ENCODE measurements at places on chromosomes 6 and 20.

DNA sequence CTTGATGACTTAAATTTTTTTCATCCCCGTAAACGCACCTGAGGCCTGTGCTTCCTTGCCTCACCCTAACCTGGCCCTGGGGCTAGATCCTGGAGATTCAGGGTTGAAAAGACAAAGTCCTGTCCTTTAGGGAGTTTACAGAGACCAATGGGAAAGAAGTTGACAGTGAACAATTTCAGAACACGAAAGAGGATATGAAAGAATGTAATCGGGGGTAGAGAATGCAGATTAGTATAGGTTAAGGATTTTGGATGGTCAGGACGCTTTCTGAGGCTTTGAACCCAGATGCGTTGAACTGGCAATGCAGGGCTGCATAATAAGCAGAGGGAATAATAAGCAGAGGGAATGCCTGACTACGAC is 1.7 kb upstream of the FBXO5 start:
- no peak for DNase-seq

DNA sequence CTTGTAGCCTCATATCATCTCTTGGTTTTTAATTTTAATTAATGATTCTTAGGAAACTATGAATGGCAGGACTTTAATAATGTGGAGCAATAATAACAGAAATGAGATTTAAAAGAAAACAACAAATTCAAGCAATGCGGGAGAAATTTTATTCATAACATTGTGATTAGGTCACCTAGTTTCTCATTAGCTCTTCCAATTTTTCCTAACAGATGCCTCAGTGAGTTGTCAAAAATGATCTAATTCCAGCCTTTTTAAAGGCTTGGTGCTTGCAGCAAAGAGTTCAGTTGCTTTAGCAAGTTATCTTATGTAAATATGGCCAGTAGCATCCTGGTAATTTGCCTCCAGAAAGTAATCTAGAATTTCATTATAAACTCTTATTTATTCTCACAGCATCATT is 20.4 kb downstream of the PDE7B start:
- DNase-seq = no peak

DNA sequence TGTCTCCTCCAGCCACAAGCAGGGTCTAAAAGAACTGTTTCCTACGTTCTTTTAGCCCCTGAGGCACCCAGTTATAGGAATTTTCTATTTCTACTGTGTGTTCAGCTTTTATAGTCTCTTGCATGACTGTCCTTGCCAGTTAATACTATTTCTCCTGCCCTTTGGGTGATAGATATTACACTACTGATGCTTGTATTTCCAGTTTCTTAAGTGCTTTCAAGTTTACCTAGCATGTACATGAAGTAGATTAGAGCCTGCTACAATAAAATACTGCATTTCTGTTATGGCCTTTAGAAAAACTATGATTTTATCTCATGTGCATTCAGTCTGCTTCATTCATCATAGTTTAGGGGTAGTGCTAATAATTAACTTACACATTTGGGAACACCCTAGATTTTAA is 89.6 kb downstream of the FOXO3 start:
- no peak for DNase-seq

DNA sequence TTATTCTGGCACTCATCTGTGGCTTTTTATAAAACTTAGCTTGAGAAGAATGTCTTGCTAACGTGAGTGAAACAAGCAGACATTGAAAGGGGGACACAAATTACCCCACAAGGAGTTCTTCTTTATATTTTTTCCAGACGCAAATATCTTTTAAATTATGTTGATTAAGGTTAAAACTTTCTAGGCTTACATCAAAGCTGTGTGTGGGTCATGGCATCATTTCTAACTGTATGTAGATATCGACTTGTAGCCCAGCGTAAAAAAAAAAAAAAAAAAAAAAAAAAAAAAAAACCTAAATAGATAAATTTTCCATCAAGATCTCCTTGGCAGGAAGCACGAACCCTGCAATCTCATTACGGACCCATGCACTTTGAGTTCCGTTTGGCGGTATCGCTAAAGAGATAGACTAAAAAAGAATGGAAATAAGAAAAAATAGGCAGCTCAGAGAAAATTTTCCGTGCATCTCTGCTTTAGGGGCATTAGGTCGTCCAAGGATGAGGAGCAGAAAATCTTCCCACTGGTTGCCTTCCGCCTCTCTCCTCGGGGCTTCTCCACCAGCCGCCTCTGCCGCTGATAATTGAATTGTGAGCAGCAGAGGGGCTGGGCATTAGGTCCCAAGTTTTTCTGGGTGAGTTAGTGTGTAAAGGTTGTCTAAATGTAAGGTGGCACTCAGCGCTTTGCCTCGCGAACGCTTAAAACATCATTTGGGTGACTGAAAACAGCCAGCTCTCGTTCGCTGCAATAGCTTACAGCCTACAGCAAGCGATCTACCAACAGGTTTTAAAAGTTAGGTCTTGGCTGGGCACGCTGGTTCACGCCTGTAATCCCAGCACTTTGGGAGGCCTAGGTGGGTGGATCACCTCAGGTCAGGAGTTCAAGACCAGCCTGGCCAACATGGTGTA is 194.0 kb downstream of the TRIM27 start:
- no peak for DNase-seq

DNA sequence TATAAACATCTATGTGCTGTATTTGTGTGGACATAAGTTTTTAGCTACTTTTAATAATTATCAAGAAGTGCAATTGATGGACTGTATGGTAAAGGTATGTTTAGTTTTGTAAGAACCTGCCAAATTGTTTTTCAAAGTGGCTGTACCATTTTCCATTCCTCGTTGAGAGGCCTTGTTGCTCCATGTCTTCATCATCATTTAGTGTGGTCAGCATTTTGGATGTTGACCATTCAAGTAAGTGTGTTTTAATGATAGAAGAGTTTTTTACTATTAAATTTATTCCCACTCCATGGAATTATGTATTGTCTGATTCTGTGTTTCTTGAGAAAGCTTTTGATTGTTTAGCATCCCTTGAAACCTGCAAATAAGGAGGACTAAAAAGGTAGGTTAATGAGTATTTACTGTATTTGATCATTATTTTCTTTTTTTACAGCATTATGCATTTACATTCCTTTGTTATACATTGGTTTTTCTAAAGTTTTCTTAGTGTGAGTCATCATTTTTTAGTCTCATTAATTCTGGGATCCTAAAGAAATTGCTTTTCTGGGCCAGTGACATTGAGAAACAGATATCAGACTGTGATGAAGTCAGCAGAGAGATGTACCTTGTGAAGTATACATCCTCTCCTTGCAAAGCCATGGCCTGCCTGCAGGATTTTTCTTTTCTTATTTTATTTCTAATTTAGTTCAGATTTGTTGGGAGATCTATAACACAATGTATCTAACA is 312.8 kb upstream of the PTCHD4 start:
- DNase-seq = no peak

- no peak for DNase-seq
Observed at GRCh38 chr20:55205665-55206064, 730.3 kb downstream of the DOK5 start.

- no peak for DNase-seq
Observed at GRCh38 chr6:103367212-103367611, 1492.5 kb downstream of the HACE1 start.

- DNase-seq = no peak
Observed at GRCh38 chr6:169862043-169862891, 110.8 kb downstream of the ERMARD start.

DNA sequence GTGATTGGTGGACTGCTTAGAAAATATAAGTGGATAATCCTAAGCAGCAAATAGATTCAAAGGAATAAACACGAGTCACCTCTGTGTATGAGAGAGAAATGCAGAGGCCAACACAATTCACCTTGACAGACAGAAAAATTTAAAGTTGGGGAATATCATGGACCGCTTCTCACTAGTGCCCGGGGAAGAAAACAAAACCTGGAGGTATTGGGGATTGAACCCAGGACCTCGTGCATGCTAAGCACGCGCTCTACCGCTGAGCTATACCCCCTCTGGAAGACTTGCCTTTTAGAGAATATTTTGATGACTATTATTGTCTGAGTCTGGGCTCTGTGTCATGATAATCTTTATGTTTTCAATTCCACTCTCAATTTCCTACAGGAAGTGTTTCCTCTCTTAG is 111.9 kb downstream of the TRIM27 start:
- no peak for DNase-seq

DNA sequence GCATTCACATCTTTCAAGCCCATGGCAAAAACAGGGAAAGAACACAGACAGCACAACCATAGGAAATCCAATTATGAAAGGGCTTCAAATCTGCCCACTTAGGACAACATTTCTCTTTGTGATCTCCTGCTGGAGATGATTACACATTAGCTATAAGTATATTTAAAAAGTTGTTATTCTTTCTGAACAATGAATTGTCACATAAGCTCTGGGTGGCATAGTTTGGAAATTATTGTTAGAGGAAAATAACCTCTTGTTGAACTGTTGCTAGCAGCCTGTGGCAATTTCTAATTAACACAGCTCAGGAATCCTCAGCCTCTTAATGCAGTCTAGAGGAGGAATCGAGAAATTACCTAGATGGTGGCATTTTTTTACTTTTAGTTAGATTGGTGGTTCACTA is 54.9 kb downstream of the BCAS1 start:
- DNase-seq = no peak

- DNase-seq = no peak
Observed at GRCh38 chr20:46192376-46192944, 74.3 kb downstream of the CD40 start.

GRCh38 chr6:10223841-10224240 is 191.0 kb downstream of the TFAP2A start:
- DNase-seq = no peak

DNA sequence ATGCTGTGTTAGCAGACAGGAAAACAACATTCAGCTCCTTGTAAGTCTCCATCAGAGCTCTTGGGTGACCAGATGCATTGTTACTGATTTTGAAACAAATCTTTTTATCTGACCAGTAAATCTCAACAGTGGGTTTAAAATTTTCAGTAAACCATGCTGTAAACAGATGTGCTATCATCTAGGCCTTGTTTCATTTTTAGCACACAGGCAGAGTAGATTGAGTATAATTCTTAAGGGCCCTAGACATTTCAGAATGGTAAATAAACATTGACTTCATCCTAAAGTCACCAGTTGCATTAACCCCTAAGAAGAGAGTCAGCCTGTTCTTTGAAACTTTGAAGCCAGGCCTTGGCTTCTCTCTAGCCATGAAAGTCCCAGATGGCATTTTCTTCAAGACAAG is 237.2 kb upstream of the BMP2 start:
- no peak for DNase-seq

- DNase-seq = no peak
Observed at GRCh38 chr6:150710236-150710635, 110.6 kb downstream of the PLEKHG1 start.

DNA sequence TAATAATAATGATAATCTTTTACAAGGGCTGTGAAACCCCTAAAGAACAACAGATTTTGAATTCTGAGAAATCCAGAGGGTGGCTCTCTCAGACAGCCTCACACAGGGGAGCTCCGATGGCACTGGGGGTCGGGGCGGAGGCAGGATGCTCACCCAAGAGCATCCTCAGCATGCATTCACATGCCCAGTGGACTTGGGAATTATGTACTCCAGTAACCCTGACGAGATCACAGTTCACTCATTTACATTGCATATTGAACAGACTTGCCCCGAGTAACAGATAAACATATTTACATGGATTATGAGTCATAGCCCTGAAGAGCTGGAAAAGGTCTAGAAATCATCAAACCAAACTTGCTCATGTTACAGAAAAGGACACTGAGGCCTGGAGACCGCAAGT is 482.7 kb upstream of the JARID2 start:
- DNase-seq = no peak

- DNase-seq = no peak
Observed at GRCh38 chr20:59696476-59696875, 92.1 kb downstream of the PHACTR3 start.

DNA sequence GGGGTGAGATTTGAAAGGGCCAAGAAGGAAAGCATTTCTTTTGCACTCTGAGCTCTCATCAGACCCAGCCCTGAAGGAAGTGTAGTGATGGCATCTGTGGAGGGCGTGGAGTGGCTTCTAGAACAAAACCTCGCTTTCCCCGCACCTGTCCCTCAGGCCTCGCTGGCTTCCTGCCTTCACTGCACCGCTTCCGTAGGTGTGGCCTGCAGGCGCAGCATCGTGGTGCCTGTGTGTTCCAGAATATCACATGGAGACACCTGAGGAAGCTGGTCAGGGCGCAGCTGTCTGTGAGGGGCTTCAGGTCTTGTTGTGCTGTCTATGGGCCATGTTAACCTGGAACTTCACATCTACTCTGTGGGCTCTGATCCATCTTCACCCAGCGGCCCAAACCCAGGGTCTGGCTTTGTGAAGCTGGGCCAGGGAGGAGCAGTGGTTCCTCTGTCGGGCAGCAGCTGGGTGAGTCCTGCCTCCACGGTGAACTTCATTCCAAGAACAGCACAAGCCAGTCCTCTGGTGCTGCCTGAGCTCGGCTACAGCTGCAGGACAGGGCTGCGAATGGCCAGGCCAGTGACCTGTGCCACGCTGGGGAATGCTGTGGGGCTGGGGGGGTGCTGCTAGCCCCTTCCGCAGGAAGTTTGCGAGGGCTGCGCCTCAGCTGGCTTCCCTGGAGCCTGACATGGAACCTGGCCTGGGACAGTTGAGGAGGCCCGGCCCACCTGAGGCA is 40.9 kb downstream of the DSTN start:
- DNase-seq = no peak

DNA sequence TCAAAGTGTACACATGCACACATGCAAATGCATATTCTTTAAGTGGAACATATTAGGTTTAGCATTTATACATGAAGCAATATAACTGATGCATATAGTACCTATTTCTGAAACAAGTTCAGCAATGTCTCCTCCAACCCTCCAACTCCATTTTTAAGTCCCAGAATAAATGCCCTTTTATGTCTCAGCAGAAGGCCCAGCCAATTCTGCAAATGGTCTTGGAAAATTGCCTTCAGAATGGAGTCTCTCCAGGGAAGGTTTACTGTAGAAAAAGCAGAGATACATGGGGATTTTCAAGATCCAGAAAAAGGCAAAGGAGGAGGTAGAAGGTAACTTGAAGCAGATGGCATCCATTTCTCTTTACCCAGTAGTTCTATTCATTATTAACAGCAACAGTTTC is 633.3 kb downstream of the MAFB start:
- no peak for DNase-seq

- no peak for DNase-seq
Observed at GRCh38 chr6:140011537-140011936, 637.1 kb upstream of the CITED2 start.

DNA sequence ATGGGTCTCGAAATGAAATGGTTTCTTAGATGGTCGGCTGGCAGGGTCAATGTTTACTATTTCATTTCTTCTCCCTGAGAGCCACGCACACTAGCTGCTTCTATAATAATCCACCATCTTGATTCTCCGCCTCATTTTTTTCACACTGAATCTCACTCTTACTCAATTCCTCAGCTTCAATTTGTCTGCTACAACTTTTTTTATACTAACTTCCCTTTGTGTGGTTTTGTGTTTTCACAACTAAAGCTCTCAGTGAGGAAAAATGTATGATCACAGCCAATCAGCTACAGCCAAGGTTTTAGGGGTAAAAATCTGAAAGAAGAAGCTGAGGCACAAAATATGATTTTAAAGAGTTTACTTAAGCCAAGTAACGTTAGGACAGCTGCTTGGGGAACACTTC is 1309.4 kb downstream of the EPHA7 start:
- no peak for DNase-seq

All from effector CD8-positive, alpha-beta T cell (primary cell).